ENCODE measurements at places on chromosomes 3 and 15.

DNA sequence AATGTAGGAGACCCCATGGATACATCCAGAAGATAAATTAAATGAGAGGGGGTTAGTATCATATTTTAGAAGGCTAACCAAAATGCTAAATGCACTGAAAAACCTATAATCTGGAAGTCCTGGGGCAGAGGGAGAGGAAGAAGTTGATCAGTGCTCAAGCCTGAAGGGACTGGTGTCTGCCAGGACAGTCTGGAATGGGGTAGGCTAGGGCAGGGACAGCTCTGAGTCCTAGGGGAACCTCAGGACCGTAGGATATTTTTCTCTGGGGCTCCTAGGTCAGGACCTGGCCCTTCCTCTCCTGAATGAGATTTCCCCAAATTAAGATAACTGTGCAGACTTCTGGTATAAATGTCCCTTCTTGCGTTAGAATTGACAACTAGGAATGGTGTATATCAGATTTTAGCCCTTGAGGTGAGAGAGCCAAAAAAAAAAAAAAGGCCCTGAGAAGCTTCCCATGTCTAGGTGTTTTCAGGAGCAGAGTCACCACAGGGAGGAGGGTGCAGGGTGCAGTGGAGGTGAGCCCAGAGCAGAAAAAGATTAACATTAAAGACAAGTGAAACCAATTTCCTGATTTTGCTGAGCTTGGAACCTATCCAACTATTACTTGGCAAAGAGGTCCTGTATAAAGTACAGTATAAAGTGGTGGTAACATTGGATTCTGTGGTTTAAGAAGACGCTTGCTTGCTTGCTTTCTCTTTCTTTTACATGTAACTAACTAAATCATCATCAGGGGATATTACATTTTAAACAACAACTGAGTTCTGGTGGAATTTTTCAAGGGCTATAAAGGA, 63.5 kb downstream of the HACD2 start:
- DNase-seq = peak; percentile 9

DNA sequence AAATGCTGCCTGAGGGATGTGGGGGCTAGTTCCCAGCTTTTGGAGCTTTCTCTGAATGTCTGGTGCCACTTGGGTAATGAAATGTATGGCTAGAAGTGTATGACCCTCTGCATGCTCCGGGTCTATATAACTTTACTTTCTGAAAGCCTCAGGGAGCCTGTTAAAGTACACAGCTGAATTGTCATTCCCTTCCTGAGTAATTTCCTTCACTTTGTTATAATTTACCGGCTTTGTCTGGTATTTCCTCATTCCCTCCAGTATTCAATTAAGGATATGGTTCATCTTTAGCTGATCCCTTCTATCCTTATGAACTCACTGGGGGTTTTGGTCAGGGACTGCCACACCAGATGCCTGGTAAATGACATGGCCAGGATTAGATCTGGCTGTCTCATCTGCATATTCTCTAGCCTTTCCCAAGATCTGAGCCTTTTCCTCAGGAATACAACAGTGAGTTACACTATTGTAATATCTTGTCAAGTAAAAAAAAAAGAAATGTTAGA, 620.3 kb downstream of the ZPLD1 start:
- DNase-seq = no peak

- no peak for DNase-seq
Measured at GRCh38 chr15:51229907-51230330, 108.5 kb downstream of the CYP19A1 start.

DNA sequence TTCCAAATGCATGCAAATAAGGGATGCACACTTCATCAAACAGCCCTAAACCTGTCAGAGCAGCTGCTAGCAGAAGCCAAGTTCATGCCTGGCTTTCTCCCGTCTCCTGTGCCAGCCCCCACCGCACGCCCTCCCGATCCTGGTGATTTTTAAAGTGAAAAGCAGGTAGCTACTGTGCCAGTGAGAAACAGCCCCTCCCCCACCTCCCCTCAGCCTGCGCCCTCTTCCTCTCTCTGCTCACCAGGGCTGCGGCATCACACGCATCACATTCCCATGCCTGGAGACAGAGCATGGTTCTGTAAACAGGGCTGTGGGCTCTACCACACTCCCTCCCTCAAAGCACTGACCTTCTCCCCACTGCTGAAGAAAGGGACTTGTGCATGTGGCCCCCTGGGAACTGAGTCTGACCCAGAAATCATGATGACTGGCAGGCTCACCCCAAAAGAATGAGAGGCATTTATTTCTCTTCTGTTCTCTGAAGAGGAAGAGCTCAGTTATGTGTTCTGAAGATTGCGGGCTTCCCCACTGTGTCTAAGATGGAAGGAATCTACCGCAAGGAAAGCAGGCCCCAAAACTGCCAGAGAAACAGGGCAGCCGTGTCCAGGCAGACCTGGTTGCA, 14.5 kb upstream of the SLC6A1 start:
- DNase-seq = no peak

- DNase-seq = no peak
Measured at GRCh38 chr3:22928216-22929110, 274.7 kb upstream of the UBE2E2 start.

DNA sequence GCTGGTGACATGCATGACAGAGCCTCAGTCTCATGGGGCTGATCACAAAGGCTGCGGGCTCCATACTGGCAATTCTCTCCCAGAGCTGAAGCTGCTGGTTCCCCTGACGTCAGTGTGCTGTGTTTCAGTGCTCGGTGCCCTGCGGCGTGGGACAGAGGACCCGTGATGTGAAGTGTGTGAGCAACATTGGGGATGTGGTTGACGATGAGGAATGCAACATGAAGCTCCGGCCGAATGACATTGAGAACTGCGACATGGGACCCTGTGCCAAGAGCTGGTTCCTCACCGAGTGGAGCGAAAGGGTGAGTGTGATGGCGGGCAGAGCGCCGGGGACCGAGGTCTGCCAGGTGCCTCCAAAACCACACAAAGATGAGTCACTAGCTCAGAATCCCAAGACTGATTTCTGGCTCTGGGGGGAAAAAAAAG, 62.0 kb upstream of the NR2E3 start:
- DNase-seq = no peak

DNA sequence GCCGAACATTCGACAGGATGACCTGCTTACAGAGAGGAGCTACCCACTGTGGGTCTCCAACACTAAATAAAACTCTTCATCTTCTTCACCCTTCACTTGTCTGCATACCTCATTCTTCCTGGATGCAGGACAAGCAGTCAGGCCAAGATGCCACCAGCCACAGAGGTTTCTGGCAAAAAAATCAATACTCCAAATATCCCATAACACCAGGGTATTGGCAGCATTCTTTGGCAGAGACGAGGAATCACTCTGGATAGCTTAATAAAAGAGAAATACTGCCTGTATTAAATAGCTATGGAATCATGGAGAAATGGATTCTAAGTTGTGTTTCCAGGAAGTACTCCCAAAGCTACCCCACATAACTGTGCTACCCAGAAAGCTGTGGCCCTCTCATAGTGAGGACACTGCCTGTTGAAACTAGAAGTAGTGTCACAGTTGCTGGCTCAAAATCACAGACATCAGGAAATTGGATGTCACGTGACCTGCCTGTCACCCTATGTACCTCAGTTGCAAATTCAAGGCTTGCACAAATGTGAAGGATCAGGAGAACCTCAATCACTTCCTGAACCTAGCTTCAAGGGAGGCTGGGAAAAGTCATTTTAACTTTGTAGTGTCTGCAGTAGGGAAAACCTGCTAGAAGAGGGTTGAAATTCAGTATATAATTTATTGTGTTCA, 11.0 kb upstream of the LRRC31 start:
- DNase-seq = no peak

- DNase-seq = no peak
Measured at GRCh38 chr3:150766742-150767141, 3.8 kb upstream of the SIAH2 start.

GRCh38 chr3:101325393-101326134, 5.2 kb upstream of the IMPG2 start:
- DNase-seq = no peak

- DNase-seq = no peak
Measured at GRCh38 chr3:56005196-56005805, 463.0 kb downstream of the ERC2 start.

DNA sequence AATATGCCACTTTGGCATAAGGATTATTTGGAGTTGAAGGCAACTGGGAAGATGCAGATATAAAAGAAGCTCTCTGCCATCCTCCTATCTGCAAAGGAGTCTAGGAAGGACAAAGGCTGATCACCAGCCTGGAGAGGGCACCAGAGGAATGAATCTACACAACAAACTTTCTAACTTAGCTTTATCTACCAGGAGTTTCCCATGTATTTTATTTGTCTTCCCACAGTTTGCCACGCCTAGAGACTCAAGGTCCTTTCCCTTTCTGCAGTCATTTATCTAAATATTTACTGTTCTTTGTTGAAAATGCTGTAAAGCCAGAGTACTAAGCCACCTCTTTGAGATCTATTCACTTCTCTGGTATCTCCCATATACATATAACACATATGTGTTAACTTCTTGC, 32.2 kb downstream of the GPR176 start:
- no peak for DNase-seq

DNA sequence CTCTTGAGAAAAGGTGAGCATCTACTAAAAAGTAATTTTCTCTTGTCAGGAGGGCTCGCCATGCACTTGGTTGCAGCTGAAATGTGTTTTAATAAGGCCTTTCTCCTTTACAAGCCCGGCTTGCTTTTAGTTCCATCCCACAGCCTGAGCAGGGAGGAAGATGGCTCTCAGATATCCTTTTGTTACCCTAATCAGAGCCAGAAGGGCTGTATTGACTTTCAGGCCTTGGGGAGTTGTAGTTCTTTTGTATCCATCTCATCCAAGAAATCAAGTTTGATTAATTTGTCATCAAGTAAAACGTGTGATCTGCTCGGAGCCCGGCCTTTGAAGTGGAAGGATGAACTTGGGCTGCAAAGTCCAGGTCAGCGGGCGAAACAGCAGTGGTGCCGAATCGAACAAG, 52.9 kb downstream of the EIF4E3 start:
- DNase-seq = no peak

- no peak for DNase-seq
Measured at GRCh38 chr3:80733522-80734176, 965.9 kb upstream of the ROBO1 start.

DNA sequence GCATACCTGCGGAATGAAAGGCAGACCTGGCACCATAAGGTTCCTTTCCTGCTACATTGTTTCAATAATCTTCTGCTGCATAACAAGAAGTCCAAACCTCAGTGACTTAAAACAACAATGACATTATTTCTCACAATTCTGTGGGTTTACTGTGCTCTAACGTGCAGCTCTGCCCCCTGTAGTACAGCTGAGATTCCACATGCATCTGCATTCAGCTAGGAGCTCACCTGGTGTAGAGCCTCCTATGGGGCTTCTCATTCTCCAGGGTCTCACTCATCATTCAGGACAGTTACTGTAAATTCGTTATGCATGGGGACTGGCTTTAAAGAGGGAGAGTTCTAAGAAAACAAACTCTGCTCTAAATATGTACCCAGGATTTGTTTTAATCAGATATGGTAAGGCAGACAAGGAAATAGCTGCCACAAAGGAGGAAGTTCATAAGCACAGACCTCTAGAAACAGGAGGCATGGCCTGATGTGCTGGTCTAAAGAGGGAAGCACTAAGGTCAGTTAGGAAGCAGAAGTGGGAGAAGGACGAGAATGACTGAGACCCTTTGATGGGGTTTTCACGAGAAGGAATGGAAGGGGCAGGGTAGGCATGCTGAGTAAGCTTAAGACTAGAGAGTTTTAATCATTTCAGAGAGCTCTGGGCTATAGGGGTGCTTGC, 347.0 kb downstream of the NEK10 start:
- DNase-seq = no peak

DNA sequence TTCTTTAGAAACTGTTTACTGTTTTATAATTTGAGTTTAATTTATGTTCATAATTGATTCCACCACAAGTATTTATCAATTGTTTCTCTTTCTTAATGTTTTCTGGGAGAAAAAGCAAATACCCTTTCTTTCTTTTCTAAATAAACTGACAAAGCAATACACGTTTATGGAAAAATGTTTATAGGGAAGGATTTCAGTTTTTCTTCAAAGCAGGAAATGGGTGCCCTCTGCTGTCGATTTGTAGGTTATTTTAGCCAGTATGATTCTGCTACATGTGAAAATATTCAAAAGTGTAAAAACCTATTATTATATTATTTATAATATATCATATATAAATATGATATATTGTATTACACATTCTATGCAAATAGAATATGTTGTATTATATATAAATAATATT, 921.0 kb upstream of the ROBO1 start:
- no peak for DNase-seq

DNA sequence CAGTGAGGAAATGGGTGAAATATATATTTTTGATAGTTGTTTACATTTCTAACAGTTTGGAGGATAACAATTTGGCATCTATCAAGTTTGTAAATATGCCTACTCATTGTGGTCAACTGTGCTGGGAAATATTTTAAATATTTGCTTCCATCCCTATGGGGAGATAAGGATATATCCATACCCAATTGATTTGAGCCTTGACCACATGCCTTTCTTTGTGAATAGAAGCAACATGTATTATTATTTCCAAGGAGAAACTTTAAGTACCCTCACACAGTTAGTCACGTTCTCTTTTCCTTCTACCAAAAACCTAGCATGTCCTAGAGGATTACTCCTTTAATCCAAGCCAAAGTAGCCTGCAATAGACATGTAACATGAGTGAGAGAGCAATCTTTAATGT, 245.4 kb upstream of the CBLB start:
- no peak for DNase-seq

GRCh38 chr3:13414040-13414729, 5.9 kb downstream of the NUP210 start:
- no peak for DNase-seq

GRCh38 chr3:57793737-57794187, 37.7 kb downstream of the SLMAP start:
- no peak for DNase-seq

DNA sequence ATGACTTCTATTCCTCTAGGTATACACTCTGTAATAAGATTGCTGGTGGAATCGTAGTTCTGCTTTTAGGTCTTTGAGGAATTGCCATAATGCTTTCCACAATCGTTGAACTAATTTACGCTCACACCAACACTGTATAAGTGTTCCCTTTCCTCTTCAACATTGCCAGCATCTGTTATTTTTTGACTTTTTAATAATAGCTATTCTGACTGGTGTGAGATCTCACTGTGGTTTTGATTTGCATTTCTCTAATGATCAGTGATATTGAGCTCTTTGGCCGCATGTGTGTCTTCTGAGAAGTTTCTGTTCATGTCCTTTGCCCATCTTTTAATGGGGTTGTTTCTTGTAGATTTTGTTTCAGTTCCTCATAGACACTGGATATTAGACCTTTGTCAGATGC, 12.8 kb downstream of the NXPE3 start:
- DNase-seq = no peak

- no peak for DNase-seq
Measured at GRCh38 chr15:93816815-93817214, 414.5 kb upstream of the MCTP2 start.

DNA sequence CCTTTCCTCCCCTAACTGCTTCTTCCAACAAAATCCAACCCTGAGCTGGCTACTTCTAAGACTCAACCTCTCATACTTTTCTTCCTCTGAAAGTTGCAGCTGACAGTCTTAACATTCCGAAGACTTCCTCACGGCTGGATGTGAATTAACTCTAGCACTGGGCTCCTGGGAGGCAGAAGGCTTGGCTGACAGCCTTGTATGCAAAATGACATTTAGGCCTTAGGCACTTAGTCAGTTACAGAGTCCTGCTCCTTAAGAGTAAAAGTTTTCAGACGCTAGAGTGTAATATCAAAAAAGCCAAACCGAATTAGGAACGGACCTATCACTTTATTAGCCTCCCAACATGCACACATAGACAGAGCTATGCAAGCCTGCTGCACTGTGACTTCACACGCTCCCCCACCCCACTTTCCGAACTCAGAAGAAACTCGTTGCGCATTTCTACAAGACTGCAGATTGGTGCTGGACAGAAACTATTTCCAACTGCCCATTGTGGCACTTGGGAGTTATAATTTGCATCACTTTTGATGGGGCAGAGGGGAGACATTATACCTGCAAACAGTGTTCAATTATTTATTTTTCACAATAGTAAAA, 15.5 kb upstream of the ANXA2 start:
- DNase-seq = no peak
